Left ventricle myocardium inferior (tissue), 1 donor: ENCODE measurements at places on chromosomes 5 and 9. TPM values are rescaled to one million over a fixed set of nuclear protein-coding genes. Genes with fewer than 3 reads are reported as not detected.

- no peak for DNase-seq
Observed at GRCh38 chr9:104028827-104029226, 65.3 kb upstream of the SMC2 start.

GRCh38 chr5:116585227-116585626, 10.6 kb upstream of the SEMA6A start:
- DNase-seq = no peak

DNA sequence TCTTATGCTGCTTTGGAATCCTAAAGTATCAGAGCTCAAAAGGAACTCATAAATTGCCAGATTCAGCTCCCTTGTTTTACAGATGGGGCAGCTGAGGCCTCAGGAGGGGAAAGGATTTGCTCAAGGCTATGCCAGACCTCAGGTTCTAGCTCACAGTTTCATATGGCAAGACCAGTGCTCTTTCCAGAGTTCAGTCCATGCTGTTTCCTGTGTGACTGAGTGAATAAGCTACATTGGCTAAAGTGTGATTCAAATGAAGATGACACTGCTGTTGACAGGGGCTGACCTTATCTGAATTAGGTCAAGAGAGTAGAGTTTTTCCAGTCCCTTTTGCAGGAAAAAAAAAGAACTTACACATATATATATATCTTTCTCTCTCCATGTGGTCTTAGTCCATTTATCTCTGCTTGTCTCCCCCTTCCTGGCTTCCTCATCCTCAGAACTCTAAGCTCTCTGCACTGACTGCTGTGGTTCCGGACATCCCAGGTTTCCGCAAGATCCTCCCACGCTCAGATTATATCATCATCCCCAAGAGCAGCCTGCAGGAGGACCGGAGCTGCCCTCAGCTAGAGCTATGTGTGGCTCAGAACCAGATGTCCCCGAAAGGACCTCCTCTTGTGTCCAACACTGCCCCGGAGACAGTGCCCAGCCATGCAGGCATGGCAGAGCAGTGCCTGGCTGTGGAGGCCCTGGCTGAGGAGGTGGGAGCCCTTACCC, 9.3 kb downstream of the HMGXB3 start:
- no peak for DNase-seq

DNA sequence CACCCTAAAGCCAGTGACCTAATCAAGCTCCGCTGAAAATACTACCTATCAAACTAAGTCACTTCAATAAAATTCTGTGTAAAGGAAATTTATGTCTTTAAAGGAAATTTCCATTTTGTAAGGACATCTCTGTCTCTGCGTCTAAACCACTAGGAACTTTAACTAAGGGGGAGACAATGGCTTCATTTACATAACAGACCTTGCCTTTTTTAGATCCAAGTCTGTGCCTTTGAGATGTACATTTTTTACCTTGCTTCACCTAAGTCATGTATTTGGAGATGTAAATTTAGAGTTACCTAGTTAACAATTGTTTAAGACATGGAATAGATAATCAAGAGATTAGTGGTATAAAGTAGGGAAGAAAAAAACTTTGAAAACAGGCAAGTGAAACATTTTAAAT, 10.2 kb upstream of the GLT6D1 start:
- no peak for DNase-seq

- no peak for DNase-seq
Observed at GRCh38 chr5:133742431-133742988, 130.2 kb upstream of the FSTL4 start.

DNA sequence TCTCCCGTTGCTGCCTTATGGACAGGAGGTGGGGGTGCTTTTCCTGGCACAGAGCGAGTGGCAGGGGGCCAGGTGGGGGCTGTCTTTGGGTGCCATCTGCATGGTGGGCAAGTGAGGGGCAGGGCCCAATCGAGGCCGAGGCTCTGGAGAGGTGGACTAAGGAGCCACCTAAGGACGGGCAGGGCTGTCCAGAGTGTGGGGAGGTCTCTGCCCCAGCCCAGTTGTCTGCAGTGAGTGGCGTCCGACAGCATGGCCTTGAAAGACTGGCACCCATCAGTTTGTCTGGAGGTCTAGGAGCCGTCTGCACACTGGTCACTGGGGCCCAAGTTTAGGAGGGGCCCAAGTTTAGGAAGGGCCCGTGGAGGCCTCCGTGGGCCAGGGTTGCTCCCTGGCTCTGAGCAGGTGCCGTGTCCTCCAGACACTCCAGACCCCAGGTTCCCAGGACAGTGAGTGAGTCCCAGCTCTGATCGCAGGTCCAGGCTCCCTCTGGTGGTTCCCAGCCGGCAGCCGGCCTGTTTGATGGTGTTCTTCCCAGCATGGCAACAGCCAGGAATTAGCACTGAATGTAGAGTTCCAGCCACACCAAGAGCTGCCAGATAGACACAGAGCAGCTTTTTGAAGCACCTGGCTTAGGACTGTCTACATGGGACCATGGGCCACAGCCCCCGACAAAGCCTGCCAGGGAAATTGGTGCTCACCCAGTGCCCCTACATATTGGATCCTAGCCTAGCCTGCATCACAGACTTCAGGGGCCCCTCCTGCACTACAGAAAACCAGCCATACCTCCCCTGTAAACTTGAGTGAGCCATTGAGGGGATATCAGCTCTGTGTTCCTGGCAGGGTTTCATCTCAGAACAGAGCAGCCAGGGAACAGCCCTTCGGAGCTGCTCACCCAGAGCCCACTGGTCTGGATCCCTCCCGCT, 120.9 kb downstream of the WNK2 start:
- peak; percentile 50 for DNase-seq

DNA sequence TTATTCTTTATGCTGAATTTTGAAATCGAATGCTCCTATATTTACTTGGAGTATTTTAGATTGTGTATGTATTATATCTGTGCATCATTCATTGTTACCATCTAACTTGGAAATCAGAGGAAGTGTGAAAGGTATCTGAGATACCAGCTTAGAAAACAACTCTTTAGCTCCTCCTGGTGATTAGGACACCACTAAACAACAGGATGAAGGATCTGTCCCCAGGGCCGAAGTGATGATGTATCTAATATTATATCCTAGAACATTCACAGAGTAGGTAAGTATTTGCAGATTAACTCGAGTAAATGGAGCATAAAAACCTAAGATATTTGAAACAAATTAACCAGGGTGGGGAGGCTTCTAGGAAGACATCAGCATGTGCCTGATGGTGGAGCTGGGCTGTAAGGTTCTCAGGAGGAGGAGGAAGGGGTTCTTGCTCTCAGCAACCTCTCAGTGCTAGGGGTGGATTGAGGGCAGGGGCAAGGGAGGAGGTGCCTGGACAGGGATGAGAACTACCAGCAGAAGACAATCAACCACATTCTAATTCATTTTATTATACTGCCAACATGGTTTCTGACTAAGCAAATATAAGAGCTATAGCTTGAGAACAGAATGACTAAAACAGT, 2.6 kb upstream of the NFIL3 start:
- no peak for DNase-seq

GRCh38 chr5:57325678-57326397, 152.0 kb downstream of the GPBP1 start:
- DNase-seq = no peak

GRCh38 chr5:133459474-133460160, 152.7 kb downstream of the FSTL4 start:
- no peak for DNase-seq

GRCh38 chr9:81363916-81364480, 325.3 kb downstream of the TLE1 start:
- DNase-seq = no peak

DNA sequence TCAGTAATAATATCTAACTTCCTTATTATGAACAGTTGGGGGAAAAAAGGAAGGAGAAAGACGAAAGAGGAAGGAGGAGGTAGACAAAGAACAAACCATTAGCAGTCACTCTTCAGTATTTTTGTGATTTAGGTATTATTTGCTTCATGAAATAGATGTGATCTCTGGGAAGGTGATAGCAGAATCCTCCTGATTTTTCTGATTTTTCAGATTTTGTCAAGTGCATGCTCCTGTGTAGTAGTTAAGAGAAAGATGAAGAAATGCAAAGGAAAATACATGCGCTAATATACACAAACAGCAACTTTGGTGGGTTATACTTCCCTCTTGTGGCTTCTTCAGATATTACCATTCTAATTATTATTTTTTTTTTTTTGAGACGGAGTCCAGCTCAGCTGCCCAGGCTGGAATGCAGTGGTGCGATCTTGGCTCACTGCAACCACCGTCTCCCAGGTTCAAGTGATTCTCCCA, 31.6 kb downstream of the LMNB1 start:
- DNase-seq = no peak

DNA sequence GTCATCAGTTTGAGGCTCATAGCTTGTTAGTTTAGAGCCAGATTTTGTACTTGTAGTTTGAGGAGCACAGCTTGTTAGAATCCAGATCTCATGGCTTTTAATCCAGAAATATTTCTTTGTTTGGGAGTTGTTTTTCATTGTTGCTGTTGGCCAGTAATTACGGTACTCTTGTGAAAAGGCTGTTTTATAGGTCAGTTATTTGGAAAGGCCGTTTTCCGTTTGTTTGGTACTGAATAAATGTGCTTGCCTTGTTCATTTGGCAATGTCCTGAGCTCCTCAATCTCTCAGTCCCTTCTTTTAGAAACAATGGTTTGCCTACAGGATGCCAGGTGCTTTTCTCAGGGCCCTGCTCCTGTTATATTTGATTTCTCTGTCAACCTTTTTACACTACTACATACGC, 4.5 kb upstream of the MOB3B start:
- DNase-seq = no peak

DNA sequence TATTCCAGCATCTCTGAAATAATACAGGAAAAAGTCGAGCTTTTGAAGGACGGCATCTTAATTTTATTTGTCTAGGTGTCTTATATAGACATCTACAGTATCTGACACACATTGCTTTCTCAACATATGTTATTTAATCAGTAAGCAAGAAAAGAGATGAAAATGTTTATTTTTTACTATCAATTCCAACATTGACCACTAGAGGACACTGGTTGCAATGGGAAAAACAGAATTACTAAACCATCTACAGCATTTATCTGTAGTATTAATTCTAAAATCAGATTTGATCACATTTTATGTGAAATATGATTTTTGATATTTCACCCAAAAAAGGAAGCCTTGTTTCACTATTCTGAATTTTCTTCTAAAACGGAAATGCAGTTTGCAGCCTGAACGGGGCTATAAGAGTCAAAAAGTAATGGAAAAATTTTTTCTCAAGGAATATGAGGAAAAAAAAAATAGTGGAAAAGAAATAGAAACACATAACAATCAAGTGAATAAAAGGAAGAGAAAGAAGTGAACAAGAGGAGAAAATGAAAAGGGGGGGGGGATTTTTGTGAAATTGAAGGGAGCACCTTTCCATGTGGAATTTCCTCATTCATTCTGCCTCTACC, 98.6 kb downstream of the OSTF1 start:
- DNase-seq = no peak

- no peak for DNase-seq
Observed at GRCh38 chr5:132759114-132760048, 12.2 kb downstream of the CCNI2 start.

GRCh38 chr5:111756581-111757354, at the start of gene NREP:
Gene NREP (minus strand): TSS chr5:111757194. CDS start chr5:111755772, 1,422 bp downstream.
- peak; percentile 35 for DNase-seq

DNA sequence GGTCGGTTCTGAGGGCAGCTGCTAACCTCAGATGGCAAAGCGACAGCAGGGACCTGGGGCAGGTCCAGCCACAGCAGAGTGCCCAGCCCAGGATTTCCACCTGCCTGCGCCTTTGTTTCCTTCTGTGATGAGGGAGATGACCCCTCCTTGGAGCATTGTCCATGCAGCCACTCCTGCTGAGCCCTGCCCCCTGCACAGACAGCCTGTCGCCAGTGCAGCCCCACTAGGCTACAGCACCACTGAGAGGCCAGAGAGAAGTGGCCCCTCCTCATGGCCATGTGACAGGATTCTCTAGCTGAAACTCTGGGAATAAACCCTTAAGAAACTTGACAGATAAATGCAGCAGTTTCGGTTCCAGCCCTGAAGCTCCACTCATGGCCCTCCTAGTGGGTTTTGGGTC, 10.5 kb upstream of the MRNIP start:
- DNase-seq = no peak

- DNase-seq = no peak
Observed at GRCh38 chr9:87695523-87695922, 30.4 kb upstream of the CTSL start.

ORM2 gene
- total RNA-seq = not detected

PLPP7 gene
- total RNA-seq = 120 TPM
